ENCODE measurements at places on chromosomes 16 and 17. TPM values are rescaled to one million over a fixed set of nuclear protein-coding genes. Genes with fewer than 3 reads are reported as not detected.

Gene CLEC18A
- polyA plus RNA-seq: not detected

Gene ZNF385C
- polyA plus RNA-seq: 0.09 TPM

Gene CCL14
- not detected for polyA plus RNA-seq

Gene TBX2
- not detected for polyA plus RNA-seq

Gene TBC1D3C
- polyA plus RNA-seq: not detected

Gene USP31
- 0.44 TPM for polyA plus RNA-seq

Gene ADCY9
- polyA plus RNA-seq: 0.21 TPM

Gene KRTAP2-3
- polyA plus RNA-seq: not detected

Gene BCO1
- not detected for polyA plus RNA-seq

Gene AKAP10
- 26.7 TPM for polyA plus RNA-seq

Gene MYO19
- polyA plus RNA-seq: 4.2 TPM

Gene OR1A1
- not detected for polyA plus RNA-seq

Gene AOC2
- not detected for polyA plus RNA-seq

Gene C1QL1
- polyA plus RNA-seq: not detected

Gene SSTR5
- polyA plus RNA-seq: not detected

Gene TMEM235
- polyA plus RNA-seq: not detected

Gene KRTAP1-1
- polyA plus RNA-seq: not detected

Gene PARD6A
- 18.5 TPM for polyA plus RNA-seq

Gene SEPTIN1
- 161 TPM for polyA plus RNA-seq

Gene AIPL1
- polyA plus RNA-seq: not detected

Gene CD300E
- 0.11 TPM for polyA plus RNA-seq

Gene RDM1
- not detected for polyA plus RNA-seq

Gene C16orf46
- not detected for polyA plus RNA-seq

Gene CLEC18B
- polyA plus RNA-seq: not detected

Gene MT1E
- polyA plus RNA-seq: 0.49 TPM

Gene KRTAP16-1
- polyA plus RNA-seq: not detected

Gene NUDT16L1
- polyA plus RNA-seq: 74.0 TPM

Gene ITGAD
- polyA plus RNA-seq: not detected

Gene CEP295NL
- 1.6 TPM for polyA plus RNA-seq

Gene TBC1D3G
- not detected for polyA plus RNA-seq

Gene ZFPM1
- 0.15 TPM for polyA plus RNA-seq

Gene WNT9B
- not detected for polyA plus RNA-seq

Gene MT1F
- 9.7 TPM for polyA plus RNA-seq

Gene HSD17B1
- polyA plus RNA-seq: 0.39 TPM

Gene UBN1
- polyA plus RNA-seq: 15.9 TPM

Gene FOXN1
- polyA plus RNA-seq: not detected

Gene MYH13
- polyA plus RNA-seq: not detected

Gene SLC16A6
- polyA plus RNA-seq: 0.33 TPM

Gene TTLL6
- polyA plus RNA-seq: not detected

Gene CDH8
- polyA plus RNA-seq: not detected

Gene ITGAE
- polyA plus RNA-seq: 125 TPM

Gene INPP5K
- polyA plus RNA-seq: 51.7 TPM

Gene GRAPL
- 10.1 TPM for polyA plus RNA-seq

Gene FOXF1
- polyA plus RNA-seq: not detected

Gene GPRC5C
- polyA plus RNA-seq: 0.18 TPM

Gene CORO6
- polyA plus RNA-seq: not detected

Gene CNGB1
- polyA plus RNA-seq: not detected

Gene TMEM114
- not detected for polyA plus RNA-seq

Gene ABCC12
- polyA plus RNA-seq: not detected

Gene TMEM101
- 24.6 TPM for polyA plus RNA-seq

Gene TEFM
- 19.0 TPM for polyA plus RNA-seq

Gene IGSF6
- 0.31 TPM for polyA plus RNA-seq

Gene MARCHF10
- polyA plus RNA-seq: 0.20 TPM

Gene PRSS22
- not detected for polyA plus RNA-seq

Gene LYZL6
- polyA plus RNA-seq: not detected

Gene MPP3
- not detected for polyA plus RNA-seq

Gene P4HB
- polyA plus RNA-seq: 177 TPM

Gene RASD1
- 0.73 TPM for polyA plus RNA-seq

Gene MPP2
- 0.18 TPM for polyA plus RNA-seq

Gene CSNK2A2
- 10.1 TPM for polyA plus RNA-seq

Data from IgD-negative memory B cell (primary cell).